Effector memory CD4-positive, alpha-beta T cell (primary cell): ENCODE measurements at places on chromosomes 6 and 20.
A peak's percentile ranks its signal among the peaks of the same experiment; 100 is the strongest.

DNA sequence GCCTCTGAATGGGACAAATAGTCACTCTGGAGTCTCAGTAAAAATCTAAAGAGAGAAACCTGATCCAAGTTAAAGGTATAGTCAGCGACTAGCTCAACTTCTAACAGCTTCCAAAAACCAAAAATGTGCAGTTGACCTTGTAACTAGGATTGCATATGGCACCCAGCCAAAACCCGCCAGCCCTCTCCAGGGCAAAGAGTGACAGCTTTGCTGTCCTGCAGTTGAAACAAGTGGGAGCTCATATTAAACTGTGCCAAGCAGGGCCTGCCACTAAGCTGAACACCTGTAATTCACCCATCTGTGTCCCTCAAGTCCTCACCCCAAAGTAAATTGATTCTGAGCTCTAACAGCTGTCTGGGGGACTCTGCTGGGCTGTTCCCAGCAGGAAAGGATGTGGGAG is 695.3 kb downstream of the MAFB start:
- no peak for DNase-seq

DNA sequence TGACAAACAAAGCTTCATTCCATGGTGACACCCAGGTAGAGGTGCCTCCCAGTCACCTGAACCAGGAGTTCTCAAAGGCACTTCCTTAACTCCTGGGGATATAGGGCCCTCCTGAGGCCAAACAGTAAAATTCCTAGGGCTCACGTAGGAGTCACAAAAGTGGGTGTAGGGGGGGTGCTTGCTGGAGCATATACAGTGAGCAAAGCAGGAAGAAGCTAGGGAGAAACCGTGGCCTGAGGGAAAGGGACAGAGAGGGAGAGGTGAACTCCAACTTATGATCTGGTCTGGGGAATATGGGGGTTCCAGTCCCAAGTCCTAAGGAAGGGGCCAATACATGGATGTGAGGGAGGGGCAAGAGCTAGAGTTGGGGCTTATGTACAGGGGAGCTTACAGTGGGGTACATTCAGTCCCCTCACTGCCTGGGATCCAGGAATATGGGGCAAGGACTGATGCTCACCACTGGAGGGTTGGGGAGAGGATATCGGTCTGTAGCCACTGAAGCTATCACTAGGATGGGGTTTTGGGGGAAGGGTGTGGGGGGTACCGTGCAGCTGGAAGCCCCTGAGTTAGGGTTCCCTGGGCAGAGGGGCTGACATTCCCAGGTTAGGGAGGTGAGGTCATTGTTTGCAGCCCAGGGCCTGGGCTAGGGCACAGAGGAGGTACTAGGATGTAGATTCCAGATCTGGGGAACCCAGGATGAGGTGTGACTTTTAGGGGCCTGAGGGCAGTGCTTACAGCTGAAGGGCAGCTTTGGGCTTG is 950 bp downstream of the PEDS1 start:
- no peak for DNase-seq

DNA sequence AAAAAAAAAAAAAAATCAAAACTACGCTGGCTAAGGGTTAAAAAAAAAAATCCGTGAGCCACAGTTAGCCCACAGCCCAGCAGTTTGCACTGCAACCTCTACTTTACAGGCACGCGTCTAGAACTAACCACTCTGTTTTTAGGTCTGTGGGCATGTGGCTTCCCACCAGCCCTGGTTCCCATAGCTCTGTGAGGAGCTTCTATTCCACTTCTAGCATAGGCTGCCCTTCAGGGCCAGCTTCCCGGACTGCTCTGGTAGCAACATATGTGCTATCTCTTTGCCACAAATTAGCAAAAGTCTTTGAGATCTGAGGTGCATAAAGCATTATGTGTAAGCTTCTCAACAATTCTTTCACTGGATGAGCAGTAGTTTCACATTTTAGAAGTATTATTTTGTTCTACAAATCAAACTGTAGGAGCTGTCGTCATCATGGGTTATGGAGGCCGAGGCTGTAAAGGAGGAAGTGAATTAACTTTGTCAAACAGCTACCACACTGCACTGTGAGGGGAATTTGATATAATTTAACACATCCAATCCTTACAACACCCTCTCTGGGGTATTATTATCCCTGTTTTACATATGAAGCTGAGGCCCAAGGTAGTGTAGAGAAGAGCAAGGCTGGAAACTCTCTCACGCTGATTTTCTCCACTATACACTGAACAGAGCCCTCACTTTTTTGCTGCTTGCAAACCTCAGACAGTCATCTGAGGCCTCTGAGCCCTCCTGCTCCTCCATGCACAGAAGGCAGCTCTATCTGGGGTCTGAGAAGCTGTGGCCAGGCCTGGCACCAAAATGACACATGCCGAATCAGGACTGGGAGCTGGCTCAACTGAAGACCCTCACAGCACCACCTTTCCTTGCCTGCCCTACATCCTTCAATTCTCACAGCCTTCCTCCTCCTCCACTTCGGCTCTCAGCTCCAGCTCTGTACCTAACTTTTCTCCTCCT is 35.4 kb downstream of the MAN1A1 start:
- peak; percentile 35 for DNase-seq

- DNase-seq, result no peak
Observed at GRCh38 chr20:62321521-62321948, 18.7 kb downstream of the ADRM1 start.

DNA sequence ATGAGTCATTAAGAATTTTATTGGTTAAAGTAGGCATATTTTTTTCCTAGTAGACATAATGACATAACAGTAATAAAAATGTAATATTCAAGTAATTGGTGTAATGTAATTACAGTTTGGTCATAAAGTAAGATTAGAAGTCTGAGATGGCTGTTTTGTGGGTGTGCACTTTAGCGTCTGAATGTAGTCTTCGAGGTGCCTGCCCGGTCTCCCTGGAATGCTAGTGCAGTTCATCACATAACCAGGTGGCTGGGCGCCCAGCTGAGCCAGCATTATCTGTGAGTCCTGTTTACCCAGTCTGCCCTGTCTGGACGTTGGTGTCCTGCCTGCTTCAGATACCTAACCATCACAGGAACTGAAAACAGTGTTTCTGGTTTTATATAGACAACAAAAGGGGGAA is 419.1 kb downstream of the CDC5L start:
- no peak for DNase-seq

DNA sequence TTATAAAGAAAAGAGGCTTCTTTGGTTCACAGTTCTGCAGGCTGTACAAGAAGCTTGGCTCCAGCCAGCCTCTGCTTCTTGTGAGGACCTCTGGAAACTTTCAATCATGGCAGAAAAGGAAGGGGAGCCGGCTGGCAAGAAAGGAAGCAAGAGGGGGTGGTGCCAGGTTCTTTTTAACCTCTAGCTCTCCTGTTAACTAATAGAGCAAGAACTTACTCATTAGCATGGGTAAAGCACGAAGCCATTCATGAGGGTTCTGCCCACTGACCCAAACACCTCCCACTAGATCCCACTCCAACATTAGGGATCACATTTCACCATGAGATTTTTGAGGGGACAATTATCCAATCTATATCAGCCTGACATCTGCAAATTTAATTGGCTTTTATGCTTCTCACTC is 347.1 kb downstream of the GRIK2 start:
- DNase-seq, result no peak

DNA sequence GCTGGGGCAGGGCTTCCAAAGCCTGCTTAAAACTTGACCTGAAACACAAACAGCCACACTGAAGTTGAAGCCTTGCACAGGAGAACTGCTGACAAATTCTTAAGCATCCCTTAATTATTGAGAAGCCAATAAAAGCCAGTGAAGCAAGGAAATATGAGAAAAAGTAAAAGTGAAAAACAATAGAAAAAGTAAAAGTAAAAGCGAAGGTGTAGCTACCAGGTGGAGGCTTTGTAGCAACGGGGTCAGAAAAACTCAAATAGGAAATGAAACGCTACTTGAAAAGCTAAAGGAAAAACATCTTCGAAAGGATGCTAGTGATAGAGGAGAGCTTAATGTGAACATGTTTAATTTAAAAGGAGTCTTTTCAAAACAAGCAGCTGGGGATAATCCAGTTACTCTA is 97.4 kb downstream of the IRF4 start:
- no peak for DNase-seq

DNA sequence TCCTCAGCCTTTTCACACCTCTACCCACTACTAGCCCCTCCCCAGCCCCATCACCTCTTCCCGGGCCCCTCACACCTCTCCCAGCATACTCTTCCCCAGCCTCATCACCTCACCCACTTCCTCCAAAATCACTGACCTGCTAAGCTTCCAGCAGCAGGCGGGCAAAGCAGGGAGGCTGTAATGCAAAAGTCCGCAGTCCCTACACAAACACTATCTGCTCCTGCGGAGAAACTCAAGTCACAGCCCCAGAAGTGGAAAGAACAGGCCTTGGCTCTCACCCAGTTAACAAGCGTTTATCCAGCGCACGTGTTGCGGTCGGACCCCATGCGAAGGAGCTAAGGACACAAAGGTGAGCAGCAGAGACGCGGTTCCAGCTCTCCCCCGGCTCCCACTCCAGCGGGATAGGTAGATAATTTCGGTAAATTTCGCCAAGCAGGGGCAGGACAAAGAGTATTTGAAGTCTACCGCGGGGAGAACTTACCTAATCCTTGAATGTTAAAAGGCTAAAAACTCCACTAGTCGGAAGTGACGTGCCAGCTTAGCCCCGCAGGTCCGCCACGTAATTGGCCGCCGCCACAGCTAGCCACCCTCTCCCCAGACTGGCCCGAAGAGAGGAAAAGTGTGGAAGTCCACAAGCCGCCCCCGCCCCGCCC is 728 bp upstream of the TRIM39 start:
- peak; percentile 68 for DNase-seq

- DNase-seq, result no peak
Observed at GRCh38 chr6:77361018-77361417, 102.3 kb downstream of the HTR1B start.

GRCh38 chr6:40407239-40407638 is 179.9 kb downstream of the LRFN2 start:
- no peak for DNase-seq

DNA sequence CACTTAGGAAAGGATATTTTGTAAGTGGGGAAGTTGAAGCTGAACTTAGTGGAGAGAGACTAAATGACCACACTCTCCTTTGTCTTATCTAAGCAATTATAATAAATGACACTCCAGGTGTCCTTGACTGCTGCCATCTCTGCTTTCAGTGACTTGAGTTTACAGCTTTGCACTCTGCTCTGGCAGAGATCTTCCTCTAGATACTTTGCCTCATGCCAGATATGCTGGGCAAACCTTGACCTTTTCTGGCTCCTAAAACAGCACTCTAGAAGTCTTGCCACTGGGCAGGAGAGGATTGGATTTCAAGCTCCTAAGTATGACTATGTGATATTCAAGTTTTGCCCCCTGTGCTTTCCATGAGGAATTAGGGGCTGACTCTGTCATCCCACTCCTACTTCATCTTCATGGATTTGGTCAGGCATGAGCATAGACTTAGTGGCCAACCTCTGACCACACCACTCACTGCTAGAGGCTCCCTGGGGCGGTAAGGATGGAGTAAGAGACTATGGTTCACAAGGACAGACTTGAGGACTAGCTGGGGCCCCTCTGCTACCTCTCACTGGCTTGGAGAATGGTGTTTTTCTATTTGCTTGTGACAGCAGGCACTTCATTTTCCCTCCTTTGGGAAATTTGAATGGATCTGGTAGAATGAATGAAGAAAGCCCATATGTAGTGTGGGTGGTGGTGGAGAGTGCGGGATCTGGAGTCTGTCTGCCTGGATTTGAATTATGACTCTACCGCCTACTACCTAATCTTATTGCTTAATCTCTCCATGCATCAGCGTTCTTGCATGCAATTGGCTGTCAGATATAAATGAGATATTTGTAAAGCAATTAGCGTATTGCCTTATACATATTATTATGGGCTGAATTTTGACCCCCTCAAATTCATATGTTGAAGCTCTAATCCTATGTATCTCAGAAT is 191.4 kb downstream of the REV3L start:
- DNase-seq, result no peak

GRCh38 chr6:20870021-20870420 is 335.8 kb downstream of the CDKAL1 start:
- DNase-seq, result no peak

DNA sequence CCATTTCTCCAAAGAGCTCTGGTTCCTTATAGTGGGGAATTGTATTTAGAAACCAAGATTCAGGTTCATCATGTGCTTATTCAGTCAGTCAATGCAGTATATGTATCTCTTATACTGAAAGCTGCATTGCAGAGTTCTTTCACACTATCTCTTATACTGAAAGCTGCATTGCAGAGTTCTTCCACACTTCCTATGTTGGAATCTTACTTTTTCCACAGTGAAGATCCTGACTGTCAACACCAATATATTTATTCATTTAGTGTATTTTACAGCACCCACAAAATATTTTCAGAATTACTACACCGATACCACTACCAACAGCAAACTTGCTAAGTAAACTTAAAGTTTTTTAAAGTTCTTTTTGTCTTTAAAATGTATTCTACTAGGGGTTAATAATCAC is 349.3 kb upstream of the MMS22L start:
- no peak for DNase-seq

DNA sequence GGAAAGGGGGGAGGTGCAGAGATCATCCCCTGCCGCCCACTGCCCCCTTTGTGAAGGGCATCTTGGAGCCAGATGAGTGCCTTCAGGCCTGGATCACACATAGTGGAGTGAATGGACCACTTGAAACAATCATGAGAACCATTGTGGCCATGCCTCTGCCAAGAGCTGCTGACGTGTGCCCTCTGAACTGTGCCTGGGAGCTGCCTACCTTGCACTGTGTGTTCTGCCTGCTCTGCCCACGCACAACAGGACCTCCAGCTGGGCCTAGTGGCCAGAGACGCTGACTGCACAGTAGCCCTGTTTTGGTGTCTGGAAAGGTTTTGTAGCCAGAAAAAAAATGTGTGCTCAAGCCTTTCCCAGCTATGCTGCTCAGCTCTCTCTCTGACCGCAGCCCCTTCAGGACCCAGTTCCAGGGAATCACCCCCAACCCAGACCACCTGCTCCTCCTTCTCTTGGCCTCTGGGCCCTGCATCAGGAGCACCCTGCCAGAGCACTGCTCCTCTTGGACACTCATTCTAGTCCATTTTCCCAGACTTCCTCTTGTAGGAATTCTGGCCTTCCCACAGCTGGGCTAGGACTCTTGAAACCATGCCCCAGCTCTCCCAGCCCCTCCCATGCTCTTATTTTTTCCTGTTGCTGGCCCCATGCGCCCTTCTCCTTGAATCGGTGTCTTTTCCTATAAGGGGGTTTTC is 1.6 kb upstream of the ADIG start:
- no peak for DNase-seq

DNA sequence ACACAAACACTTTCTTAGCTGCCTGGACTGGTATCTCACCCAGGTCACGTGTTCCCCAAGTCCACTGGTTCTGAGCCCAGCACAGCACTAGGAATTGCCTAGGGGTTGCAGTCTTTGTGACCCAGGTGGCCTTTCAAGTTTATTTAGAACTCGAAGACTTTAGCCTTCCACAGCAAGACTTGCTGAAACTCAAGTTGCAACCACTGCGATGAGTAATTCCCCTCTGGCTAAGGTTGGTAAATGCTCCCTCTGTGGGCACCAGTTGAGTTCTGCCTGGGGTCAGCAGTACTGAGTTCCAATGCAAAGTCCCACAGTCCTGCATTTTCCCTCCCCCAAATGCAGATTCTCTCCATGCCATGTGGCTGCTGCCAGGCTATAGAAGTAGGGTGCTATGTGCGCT is 77.6 kb upstream of the MOCS1 start:
- DNase-seq, result no peak
